HTR-8/SVneo (cell line): ENCODE measurements at places on chromosomes 2 and 18.

DNA sequence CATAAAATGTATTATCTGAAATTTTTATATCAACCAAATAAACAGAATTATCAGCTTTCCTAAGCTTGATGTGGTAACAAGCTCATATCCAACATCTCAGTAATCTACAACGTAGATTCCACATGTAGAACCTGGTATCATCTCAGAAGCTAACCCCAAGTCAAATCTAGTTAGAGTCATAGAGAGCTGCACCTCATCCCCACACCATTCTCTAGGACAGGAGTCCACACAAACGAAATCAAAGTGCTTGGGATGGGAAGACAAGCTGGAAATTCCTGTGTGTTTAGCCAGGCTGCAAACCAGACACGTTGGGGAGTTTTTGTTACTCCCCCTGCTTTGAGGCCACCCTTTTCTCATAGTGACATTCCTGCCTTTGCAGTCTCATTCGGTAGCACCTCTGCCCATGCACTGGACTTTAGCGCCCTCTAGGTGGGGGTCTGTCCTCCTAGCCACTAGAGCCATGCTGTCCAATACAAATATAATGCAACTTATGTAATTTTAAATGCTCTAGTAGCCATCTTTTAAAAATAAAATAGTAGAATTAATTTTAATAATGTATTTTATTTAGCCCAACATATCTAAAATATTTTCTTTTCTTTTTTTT, 28.1 kb upstream of the SATB2 start:
- DNase-seq: peak; percentile 70

DNA sequence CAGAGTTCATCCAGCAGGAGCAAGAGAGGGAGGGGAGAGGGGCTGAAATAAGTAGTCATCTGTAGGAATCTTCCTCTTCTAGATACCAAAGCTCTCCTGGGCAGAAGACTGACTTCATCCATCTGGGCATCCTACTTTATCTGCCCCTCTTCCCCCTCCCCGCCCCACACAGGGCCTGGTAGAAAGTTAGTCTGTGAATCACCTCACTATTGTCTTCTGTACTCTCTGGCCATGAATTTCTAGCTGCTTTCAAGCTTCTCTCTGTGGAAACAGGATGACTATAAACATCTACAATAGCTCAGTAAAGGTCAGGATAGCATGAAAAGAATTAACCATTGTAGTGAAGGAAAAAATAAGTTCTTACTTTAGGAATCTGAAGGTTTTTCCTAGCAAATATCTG, 47.7 kb upstream of the RNU4ATAC start:
- DNase-seq: no peak

DNA sequence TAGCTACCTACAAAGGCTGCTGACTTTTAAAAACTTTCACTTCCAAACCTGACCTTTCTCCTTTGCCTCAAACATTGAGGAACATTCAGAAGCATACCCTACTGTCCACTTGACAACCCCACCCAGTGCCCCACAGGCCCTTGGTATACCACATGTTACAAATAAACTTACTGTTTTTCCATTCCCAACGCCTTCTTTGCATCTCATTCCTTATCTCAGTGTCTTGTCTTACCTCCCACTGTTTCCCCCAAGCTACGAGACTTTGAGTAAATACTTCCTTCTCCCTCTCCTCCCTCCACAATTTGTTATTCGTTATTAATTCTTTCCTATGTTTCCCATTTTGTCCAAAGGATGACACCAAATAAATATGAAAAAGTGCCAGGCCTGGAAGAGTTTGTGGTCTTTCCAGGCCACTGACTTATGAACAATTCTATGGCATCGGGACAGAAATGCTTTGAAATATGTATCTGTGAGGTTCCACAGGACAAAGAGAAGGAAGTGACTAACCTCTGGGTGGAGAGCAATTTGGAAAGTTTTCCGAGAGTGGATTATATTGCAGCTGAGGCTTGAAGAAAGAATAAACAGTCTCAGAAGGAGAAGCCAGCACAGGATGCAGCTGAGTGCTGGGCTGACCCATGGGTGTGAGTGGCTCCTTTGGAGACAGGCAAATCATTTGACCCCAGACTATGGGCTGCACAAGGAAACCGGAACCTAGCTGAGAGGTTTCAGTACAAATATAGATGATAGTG, 409.0 kb downstream of the LPIN1 start:
- DNase-seq: peak; percentile 31

DNA sequence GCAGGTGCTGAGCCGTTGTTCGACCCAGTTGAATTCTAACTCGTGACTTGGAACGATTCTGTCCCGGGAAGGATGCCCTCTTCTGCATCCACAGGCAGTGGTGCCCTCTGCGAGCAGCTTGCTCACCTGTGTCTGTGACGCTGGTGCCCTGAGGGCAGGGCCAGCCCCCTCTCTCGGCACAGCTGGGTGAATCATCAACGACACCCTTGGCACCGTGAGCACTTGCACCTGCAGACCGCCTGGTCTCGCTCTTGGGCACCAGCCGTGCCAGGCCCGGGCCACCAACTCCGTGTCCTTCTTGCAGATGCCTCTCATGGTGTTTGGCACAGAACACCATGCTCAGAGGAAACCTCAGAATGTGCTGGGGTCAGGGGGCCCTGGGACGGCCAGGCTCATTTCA, 75.0 kb downstream of the SLC66A2 start:
- no peak for DNase-seq

- DNase-seq: no peak
These were observed 84.4 kb downstream of the TPGS2 start for GRCh38 chr18:36744261-36744876.

DNA sequence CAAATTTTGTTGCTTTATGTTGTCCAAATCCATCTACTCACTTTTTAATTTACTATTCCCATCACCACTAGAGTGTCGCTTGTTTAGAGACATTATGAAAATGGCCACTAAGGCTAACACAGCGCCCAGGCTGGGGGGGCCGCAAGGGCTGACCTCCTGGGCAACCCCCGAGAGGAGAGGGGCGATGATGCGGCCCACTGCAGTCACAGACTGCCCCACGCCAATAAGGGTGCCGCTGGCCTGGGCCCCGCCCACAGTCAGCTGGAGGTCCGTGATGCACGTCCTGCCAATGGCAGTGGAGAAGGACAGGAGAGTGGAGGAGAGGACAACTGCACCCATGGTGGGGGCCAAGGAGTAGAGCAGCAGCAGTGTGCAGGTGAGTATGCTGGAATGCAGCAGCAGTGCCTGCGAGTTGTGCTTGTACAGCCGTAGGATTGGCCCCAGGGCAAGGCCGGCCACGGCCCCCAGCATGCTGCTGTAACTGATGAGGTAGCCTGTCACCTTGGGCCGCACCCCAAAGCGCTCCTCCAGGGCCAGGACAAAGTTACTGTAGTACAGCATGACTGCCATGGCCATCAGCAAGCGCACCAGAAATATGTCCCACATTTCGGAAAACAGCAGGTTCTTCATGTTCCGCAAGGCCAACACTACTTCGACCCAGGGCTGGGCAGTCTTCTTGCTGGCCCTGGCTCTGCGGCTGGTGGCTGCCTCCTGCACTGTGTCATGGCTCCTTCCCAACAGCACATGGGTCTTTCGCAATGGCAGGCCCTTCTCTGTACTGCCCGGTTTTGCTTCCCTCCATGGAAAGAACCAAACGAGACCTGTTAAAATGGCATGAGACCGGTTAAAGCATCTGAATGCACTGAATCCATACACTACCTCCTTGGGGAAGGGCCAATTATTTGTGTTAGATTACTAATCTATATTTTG, 43.2 kb upstream of the TMEM182 start:
- no peak for DNase-seq

- DNase-seq: no peak
These were observed 24.9 kb upstream of the ERICH2 start for GRCh38 chr2:170745305-170745704.

DNA sequence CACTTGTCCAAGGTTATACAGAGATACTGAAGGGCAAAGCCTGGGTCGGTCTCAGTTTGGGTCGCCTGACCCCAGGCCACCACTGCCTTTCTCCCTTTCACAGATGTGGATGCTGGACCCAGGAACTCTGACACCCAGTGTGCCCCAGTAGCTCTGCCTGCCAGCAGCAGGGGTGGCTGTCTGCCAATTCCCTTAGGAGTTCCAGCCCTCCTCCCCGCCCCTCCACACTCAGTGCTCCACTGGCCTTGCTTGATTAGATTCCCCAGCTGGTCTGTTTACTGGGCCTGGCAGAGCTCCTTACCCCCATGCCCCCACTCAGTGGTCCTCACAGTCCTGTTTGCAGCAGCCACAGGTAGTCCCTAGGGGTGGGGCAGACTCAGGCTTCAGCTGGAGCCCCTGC, 75.5 kb downstream of the NPAS2 start:
- DNase-seq: no peak

GRCh38 chr2:205865905-205866441, 183.7 kb downstream of the NRP2 start:
- DNase-seq: no peak

DNA sequence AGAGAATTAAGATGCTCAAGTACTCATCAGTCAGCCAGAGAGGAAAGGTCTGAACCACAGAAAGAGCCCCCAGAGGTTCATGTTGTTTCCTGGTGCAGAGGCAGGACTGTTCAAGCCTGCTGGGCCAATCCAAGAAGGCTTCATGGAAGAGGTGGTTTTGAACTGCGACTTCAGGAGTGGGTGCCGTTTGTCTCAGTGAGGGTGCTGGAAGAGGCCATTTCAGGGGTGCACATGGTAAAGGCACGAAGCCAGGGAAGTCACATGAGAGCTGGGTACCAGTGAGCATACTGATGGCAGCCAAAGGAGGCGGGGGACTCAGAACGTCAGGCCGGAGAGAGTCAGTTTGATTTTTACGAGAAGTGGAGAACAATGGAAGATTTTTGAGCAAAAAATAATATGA, 55.5 kb downstream of the EMILIN2 start:
- DNase-seq: no peak

DNA sequence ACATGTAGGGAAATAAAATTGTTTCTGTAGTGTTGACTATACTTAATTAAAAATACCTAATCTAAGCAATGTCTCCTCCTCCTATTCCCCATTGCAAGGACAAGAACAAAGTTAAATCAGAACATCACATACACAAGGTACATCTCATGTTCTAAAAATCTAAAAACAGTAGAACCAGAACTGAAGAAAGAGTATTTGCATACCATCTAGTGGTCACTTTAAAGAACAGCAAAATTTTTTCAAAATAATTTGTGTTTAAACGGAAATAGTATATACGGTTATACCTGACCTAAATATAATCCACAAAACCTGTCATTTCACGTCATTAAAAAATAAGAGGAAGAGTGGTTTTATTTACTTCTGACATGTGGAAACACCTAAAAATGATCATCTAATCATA, 294.3 kb upstream of the KCNH7 start:
- peak; percentile 3 for DNase-seq

DNA sequence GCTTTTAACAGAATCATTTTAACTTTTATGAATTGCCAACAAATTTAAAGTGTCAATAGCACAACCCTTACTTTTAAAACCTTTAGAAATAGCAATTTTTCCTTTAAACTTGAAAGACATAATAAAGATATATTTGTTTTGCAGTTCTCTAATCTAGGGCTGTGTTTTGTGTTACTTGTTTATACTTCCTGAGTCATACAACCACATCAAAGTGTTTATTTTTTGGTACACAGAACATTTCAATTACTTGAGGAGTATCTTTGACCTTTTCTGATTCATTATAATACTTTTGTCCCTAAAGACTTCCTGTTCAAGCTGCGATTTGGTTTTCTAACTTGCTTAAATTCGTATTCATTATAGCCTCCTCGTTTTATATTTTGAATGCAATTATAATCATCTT, 21.8 kb downstream of the TYW5 start:
- DNase-seq: no peak

DNA sequence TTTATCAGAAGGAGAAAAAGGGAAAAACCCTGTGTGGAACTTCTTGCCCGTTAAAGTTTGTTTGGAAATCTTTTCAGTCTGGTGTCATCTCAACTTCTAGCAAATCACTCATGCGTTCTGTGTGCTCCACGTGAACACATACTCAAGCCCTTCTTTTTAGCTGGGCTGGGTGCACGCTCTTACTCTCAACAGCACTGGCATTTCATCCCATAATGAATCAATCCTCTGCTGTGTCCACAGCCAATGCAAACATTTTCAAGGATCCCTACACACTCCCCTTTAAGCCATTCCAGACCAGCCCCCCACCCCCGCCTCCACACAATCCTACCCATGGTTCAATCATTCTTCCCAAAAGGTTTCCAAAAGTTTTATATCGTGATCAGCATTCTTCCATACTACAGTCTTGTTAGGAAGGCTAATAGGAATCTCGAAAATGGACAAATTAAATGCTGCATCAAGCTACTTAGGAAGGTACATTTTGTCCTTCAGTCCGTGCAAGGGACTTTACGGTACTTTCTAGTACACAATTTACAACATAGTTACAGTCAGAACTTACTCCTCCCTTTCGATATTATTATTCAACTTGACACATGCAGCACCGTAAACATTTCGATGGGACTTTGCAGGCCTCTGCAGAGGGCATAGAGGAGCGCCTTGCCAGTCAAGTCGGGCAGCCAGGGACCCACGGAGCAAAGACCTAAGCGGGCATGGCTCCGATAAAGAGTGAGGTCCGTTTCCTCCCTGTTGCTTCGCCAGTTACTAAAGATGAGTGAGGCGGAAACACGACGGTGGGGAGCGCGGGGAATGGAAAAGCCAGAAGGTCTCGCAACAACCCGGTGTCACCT, 1.4 kb downstream of the PTGR3 start:
- no peak for DNase-seq

DNA sequence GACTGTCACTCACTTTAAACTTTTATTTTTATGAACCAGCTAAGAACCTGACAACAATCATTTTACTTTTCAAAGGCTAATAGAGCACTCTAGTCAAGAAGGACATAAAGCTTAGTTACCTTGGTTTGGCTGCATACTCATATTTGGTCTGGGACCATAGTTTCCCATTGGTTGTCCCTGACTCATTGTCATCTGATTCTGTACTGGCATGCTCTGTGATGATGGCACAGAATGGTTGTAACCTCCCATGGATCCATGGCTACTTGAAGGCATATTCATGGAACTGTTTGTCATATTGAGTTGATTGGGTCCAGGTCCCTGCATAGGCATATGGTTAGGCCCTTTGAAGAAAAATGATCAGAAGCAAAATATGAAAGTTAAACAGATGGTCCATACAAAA, 37.9 kb downstream of the SS18 start:
- no peak for DNase-seq

- DNase-seq: peak; percentile 10
These were observed 68.2 kb downstream of the ZNF516 start for GRCh38 chr18:76426737-76427305.

DNA sequence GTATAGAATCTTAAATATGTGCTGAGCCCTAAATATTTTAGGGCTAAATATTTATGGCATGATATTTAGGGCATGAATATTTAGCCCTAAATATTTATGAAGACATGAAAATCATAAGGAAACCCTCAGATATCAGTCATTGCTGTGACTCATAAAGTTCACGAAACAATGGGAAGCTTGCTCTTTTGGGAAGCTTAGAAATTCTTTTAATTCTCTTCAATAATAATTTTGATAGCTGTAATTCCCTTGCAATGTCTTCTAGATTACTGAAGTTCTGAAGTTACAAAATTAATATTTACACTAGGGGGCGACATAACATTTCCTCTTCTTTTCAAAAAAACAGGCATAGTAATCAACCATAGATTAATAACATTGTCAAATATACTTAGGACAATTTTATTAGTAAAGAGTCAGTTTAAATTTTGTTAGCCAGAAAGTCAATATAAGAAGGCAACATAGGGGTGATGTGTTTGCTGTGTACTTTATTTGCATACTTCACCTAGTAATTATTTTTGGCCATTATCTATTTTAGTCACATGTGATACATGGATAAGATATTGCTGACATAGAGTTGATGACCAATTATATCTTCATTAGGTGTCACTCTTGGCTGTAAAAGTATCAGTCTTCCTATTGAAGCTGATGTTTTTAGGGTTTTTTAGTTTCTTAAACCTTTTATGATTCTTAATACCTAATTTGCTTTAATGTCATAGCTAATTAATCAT, 13.2 kb downstream of the ZNF804A start:
- no peak for DNase-seq
